ENCODE measurements at places on chromosomes 13 and 19.

DNA sequence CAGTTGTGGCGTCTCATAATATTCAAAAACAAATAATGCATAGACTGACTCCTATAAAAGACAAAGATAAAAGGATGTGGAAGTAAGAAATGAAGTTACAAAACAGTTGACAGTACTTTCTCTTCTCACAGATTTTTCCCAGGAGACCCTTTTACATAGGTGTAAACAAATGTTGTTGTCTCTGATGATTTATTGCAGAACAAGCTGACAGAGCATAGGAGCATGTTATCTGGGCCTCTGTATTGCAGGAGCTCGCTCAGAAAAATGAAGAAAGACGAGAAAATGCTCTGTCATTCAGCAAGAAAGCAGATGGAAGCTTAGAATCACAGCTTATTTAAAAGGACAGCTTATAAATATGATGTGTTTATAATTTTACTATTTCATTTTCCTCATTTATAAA is 353.6 kb upstream of the GPC6 start:
- no peak for DNase-seq

GRCh38 chr19:44912854-44913253 is 1.6 kb upstream of the APOC1 start:
- no peak for DNase-seq

GRCh38 chr13:49247643-49248621 is at the start of gene CDADC1:
Gene CDADC1, plus strand, starts transcription at chr13:49247925. Its CDS starts 113 bp downstream, at chr13:49248038.
- peak; percentile 82 for DNase-seq

DNA sequence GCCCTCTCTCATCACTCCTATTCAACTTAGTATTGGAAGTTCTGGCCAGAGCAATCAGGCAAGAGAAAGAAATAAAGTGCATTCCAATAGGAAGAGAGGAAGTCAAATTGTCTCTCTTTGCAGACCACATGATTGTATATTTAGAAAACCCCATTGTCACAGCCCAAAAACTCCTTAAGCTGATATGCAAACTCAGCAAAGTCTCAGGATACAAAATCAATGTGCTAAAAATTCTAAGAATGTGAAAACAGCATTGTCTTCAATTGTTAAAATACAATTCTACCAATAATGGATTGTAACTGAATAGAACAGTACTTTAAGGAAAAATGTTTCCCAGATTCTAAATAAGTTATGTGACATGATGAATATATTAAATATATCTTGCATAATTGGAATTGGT is 2269.2 kb upstream of the PCDH20 start:
- no peak for DNase-seq

DNA sequence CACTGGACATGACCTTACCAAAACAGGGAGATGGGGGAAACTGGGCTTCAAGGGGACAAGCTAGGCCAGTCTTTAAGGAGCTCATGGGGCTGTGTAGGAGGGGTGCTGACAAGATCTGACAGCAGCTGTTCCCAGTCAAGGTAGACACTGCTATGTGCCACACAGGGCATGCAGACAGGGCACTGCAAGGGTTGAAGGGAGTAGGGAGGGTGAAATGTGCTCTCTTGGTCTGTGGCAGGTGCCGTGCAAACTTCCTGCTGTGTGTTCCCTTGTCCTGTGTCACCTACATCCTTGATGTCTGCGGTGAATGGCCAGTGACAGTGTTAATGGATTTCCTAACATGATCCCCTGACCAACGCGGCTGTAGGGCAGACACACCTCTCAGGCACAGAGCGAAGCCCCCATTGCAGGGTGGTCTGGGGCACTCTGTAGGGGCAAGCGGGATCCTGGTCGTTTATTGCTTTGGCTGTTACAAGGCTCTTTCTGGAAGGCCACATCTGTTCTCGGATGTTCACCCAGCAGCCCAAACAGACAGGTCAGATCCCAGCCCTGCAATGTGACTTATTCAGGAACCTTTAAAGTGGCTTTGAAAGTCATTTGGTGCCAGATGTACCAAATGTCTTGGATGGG is 199.5 kb upstream of the ZNF536 start:
- no peak for DNase-seq

DNA sequence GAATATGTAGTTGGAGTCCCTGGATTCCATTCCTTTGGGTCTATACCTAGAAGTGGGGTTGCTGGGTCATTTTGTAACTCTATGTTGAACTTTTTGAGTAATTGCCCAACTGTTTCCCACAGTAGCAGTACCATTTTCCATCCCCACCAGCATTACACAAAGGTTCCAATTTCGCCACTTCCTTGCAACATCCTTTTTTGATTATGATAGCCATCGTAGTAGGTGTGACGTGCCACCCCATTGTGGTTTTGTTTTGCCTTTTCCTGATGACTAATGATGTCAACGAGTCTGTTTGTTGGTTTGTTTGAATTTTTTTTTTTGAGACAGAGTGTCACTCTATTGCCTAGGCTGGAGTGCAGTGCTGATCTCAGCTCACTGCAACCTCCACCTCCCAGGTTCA is 3.3 kb upstream of the PEX11G start:
- DNase-seq = no peak

DNA sequence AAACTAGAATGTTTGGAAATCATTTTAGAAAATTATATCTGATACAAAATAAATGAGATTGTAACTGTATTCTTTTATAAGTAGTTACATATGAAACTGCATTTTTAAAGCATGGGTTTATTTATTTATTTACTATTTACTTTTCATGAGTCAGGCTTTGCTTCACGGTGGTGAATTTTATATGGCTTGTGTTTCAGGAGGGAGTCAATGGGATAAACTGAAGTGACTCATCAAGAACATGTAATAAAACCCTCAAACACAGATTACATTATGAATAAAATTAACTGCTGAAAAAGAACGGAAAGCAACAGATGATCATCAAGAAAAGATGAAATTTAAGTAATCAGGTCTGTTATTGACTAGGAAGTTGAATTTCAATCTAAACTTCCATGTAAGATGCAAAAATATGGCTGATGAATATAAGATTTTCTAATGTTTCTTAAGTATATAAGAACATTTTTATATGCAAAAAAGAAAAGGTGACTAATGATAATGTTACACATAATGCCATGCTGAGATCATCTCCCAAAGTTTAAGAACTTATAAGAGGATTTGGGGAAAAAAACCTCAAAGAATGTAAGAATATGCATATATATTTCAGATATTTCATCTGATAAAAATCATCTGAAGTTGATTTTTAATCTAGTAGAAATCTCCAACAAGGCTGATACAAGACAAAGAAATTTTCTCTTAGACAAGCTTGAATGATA is 383.6 kb downstream of the SLITRK1 start:
- DNase-seq = no peak

GRCh38 chr13:102593466-102593865 is 3.3 kb upstream of the TPP2 start:
- no peak for DNase-seq

- no peak for DNase-seq
These were observed 33.2 kb upstream of the STARD13 start for GRCh38 chr13:33318744-33319143.

GRCh38 chr13:22839603-22840530 is 340.9 kb upstream of the SGCG start:
- DNase-seq = no peak

DNA sequence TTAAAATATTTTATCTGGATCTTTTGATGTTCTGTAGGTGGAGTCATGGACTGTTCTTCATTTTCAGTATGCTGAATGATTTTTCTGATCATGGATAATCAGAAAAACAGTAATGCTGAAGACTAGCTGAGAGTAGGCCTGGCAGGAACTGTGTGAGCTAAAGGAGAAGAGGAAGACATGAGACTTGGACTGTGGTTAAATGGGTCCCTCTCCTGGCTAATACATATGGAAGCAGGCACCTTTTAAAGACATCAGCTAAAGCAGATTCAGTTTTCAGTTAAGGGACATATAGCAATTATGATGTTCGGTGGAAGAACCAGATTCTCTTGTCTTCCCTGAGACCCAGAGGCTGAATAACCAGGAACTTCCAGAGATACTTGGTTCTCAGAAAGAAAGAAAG is 169.4 kb downstream of the OLFM4 start:
- DNase-seq = no peak

- DNase-seq = no peak
These were observed 143.9 kb upstream of the TSC22D1 start for GRCh38 chr13:44719857-44720671.

DNA sequence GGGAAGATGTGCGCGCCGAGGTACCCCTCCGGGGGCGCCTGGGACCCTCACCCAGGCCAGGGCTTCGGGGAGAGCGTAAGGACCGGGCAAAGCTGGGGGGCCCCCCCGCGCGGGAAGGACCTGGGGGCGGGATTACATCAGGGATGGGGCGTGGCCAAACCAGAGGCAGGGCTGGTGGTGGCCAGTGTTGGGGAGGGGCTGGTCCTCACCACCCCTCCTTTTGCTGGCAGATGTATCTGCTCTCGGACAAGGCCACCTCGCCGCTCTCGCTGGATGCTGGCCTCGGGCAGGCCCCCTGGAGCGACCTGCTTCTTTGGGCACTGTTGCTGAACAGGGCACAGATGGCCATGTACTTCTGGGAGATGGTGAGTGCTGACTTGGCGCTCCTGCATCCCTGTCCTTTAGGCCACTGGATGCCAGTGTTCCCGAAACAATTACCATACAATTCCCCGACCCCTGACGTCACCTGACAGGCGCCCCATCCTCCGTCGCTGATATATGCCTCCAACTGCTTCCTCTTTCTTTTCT is 25.3 kb downstream of the TRPM4 start:
- DNase-seq = no peak

GRCh38 chr13:48816700-48817099 is 159.0 kb upstream of the FNDC3A start:
- no peak for DNase-seq

DNA sequence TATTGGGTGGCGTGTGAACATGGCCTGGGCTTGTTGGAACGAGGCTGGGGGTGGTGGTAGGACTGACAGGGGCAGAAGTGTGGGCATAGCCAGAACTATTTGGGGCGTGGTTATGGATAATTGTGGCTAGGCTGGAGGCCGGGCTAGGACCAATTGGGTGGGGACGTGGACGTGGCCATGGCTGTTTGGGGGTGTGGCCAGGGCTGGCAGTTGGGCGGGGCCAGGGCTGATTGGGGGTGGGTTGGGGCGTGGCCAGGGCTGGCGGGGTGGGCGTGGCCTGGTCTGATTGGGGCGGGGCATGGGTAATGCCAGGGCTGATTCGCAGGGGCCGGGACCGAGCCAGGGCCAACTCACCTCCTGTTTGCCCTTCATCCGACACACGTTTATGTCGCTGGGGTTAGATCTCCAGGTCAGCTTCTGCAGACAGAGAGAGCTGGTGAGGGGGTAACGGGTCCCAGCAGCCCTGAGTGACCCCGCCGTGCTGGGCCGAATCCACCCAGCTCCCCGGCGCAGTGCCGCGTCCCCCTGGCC is 2.8 kb downstream of the SEMA6B start:
- no peak for DNase-seq

- no peak for DNase-seq
These were observed 259.9 kb downstream of the SLITRK1 start for GRCh38 chr13:83622422-83622784.

- DNase-seq = no peak
These were observed 20.2 kb downstream of the EVI5L start for GRCh38 chr19:7850000-7850813.

DNA sequence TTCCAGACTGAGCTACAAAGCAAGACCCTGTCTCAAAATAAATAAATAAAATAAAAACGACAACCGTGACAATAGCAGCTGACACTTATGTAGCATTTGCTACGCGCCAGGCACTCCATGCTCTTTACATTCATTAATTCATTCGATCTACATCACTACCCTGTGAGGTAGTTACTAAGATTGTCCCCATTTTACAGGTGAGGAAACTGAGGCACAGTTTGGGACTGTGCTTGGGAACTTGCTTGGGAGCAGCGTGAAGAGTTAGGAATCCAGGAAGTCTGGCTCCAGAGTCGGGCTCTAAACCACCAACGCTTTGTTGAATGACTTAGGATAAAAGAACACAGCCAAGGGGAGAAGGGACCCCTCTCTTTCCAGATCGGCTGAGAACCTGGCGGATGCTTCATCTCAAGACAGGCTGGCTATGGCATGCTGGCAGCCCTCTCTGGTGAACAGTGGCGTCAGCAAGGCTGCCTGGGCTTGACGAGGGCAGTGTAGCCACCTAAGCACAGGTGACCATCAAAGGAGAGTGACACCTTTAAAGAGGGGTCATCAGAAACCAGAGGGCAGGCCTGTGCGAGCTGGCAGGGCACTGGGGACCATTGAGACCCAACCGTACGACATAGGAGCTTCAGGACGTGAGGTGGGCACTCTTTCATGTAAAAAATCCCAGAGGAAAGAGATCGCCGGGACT is 591 bp downstream of the DOHH start:
- DNase-seq = no peak

GRCh38 chr19:10104130-10104513 is 1.6 kb upstream of the ANGPTL6 start:
- DNase-seq = no peak

GRCh38 chr13:42283574-42283973 is 11.6 kb downstream of the AKAP11 start:
- DNase-seq = no peak

DNA sequence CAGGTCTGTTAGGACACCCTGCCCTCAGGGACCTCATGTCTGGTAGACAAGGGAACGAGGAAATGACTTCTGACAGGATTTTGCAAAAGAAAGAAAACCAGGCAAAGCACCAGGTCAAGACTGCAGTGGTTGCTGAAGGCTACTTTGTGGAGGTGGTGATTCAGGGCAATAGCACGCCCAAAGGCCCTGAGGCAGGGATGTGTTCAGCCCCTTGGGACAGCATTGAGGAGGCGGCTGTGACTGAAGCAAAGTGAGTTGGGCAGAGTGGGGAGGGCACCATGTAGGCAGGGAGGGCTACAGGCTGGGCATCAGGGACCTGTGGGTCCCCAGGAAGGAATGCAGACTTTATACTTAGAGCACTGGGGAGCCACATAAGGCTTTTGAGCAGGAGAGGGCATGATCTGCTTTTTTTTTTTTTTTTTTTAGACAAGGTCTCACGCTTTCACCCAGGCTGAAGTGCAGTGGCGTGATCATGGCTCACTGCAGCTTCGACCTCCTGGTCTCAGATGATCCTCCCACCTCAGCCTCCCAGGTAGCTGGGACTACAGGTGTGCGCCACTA is 10.8 kb upstream of the HOMER3 start:
- DNase-seq = no peak

- no peak for DNase-seq
These were observed 1251.9 kb upstream of the SLC10A2 start for GRCh38 chr13:104318121-104318520.

DNA sequence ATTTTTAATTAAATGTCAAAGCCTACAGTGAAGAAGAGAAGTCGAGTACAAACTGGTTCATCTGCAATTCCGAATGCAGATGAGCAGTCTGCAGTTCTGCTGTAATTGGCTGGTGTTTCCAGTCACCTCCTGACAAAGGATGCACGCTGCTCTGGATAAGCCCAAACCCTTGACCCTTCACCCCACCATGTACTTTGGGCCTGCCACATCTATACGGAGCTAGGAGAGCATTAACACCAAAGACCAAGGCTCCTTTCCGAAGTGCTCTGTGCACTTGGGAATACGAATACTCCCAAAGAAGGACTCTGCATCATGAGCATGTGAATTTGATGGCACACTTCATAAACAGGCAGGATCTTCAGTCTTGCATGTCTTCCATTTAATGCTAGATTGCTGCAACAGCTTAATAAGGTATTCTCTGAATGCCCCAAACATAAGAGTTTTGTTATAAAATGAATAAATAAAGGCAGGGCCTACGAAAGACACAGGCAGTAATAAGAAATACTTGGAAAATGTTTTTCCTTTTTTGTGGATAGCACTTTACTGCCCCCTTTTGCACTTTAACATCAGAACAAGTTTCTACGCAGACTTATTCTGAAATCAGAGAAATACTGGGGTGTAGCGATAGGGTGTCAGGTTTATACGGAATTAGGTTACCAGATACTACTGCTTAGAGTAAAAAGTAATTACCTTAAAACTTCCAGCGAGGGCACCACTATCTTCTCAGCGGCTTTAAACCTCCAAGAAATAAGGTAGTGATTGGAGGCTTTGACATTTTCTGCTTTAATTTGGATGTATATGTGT is 15.0 kb downstream of the EFNB2 start:
- no peak for DNase-seq
